ENCODE measurements at places on chromosomes 2 and 18.

GRCh38 chr2:194102546-194102945 is 1554.5 kb upstream of the SLC39A10 start:
- no peak for DNase-seq

DNA sequence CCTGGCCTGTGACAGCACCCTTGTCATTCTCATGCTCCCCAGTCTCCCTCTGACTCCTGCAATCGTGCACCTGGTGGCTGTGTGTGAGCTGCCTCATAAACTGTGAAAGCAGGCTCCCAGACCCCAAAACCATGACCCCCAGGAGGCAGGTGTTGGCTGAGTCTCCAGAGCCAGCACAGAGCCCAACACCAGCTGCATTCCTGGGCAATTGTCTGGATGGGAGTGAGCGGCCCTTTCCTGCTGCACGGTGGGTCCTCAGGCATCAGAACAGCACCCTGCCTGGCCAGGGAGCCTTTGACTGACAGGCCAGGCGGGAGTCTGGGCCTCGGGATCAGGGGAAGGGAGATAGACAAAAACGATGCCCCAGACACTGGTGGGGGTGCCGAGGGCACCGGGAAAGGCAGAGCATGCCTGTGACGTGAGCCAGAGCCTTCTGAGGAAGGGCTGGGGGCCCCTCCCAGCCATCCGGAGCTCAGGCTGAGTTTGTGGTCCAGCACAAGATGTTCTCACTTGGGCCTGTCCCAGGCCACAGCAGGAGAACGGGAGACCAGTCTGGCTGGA is 135.1 kb upstream of the GPC1 start:
- no peak for DNase-seq

DNA sequence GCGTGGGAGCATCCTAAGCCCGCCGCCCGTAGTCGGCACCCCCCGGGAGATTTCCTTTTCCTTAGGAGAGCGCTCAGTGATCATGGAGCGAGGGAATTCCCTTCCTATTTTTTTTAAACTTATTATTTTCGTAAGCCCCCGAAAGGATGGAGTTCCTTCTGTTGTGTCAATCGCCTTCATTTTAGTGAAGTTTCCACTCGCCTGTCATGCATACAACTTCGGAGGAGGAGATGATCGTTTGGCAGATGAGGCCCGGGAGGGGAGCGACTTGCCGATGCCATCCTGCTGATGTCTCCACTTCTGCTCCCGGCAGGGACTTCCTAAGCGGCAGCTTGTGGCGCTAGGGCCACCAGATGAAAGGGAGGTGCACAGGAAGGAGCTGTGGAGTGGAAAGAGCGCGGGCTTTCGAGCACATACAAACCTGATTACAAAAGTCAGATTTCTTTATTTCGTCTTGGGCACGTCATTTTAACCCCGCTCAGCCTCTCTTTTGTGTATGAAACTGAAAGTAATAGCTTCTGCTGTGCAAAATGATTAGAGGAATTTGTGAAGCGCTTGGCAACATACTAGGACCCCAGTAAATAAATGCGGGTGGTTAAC is at the start of gene ADGRF3:
TSS of gene ADGRF3 (minus strand) at position 336 of the 600 bp plus-strand sequence. CDS start 555 bp downstream, outside the sequence.
- DNase-seq: peak; percentile 52

DNA sequence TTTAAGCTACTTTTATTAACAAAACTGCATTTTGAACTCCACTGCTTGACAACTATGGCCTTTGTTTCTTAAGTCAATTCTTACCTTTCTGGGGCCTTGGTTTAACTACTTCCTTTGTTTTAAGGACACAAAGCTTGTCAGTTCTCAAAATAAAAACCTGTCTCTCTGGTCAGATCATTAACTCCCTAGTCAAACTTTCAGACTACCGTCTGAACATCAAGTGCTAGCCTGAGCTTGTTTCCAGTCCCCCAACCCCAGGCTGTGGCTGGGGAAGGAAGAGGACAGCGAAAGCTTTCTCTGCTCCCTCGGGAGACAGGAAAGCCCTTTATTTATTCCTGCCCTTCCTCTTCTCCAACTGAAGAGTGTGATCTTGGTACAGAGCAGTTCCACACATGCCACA is 1.7 kb downstream of the SH3YL1 start:
- no peak for DNase-seq

DNA sequence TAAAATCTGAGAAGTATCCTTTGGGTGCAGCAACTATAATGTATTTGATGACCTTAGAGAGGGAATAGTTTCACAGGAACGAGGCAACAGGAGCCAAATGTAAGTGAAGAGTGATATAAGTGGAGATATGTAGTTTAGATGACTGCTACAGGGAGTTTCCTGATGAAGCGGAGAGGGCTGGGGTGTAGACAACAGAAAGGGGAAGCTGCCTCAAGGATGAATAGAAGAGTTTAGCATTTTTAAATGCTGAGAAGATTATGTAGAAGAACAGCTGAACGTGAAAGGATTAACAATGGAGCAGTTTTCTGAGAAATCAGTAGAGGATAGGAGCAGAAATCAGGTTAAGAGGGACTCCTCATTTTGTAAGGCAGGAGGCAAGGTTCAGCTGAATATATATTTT is 133.3 kb downstream of the LCLAT1 start:
- DNase-seq: no peak

GRCh38 chr2:55751966-55752365 is 58.3 kb upstream of the PNPT1 start:
- DNase-seq: no peak

Data from CD4-positive, alpha-beta T cell treated with Interleukin-15 for 4 hours (primary cell).